CD8-positive, alpha-beta T cell (primary cell): ENCODE measurements at places on chromosomes 6 and 20.
A peak's percentile ranks its signal among the peaks of the same experiment; 100 is the strongest.

DNA sequence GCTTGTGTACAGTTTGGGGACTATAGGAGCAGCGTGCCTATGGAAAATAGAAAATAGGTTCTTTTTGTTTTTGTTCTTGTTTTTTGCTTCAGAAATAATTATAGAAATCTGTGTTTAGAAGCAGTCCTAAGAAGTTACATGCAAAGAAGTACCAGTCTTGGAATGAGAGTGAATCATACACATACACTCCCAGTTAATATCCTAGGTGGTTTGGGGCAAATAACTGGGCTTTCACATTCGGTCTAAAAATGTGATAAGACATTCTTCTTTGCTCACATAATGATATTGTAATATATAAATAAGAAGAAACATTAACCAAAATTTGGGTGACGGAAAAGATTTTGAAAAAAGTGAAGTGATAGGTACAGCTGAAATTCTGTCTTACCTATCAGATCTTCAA is 61.0 kb downstream of the ENPP1 start:
- DNase-seq, result no peak

- DNase-seq, result no peak
These were observed 2.5 kb downstream of the GTF2H5 start for GRCh38 chr6:158170656-158171081.

DNA sequence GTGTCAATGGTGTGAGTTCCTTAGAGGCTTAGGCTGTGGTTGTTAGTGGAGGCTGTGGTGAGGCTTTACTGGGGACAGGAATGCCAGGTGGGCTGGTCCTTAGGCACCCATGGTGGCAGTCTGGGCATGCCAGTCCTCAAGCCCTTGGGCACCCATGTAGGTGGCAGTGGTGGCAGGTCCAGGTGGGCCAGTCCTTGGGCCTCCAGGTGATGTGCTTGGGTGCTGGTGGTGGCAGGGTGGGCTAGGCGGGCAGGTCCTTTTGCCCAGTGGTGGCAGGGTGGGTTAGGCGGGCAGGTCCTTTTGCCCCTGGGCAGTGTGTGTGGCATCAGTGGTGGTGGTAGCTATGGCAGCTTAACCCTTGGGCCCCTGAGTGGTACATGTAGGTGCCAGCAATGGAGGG is 133.8 kb downstream of the FLRT3 start:
- DNase-seq, result no peak

DNA sequence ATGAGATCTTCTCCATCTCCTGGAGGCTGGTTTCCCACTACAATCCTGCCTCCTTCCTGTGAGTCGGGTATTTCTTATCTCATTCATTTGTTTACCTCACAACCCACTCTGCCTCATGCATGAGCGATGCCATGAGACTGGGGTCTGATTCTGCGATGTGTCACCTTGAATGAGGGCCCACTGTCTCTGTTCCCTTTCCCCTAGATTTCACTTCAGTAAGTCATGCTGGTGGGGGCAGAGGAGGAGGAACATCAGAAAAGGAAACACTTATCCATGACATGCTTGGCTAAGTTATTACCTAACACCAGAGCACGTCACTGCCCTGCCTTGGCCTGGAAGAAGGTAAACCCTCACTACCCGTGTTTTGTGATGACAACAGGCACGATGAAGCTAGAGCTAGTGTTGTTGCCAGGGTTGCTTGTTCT is 337.4 kb upstream of the PRDM1 start:
- DNase-seq, result no peak

DNA sequence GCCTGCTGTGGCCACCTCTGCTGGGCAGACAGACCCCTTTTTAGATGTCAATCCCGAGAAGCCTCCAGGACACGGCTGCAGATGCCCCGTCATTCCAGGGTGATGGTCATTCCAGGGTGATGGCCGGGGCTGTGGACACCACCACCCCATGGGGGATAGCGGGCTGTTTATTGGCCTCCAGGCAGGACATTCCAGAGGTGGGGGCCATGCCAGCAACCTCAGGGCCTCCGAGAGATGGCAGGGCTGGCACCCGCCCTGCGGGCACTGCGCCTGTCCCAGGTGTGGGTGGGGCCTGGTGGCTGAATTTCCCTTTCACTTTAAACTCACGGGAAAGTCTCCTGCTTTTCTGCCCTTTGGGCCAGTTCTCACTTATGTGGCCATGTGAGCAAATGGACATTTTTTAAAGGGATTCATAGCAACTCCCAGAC is 14.5 kb downstream of the COL9A3 start:
- DNase-seq, result no peak

DNA sequence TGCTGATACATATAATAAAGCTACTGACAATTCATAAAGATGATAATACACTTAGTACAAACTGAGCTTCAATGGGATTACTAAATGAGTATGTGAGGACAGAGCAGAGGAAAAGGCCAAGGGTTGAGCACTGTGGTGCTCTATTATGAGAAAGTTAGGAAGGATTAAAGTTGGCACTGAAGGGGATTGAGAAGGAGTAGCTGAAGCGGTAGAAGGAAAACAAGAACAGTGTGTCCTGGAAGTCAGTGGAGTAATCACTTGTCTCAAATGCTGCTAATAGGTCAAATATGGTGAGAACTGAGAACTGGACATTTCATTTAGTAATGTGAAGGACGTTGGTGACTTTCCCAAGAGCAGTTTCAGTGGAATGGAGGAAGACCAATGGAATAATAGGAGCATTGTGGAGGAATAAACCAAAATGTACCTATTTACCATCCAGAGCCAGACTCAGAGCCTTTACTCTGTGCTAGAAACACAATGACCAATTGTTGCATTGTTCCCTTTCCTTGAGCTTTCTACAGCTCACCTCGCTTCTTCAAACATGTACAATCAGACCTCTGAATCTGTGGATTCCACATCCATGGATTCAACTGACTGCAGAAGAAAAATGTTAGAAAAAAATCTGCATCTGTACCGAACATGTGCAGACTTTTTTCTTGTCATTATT is 255.9 kb downstream of the LAMA2 start:
- DNase-seq, result no peak

- DNase-seq, result no peak
These were observed 21.4 kb downstream of the HBS1L start for GRCh38 chr6:135033238-135033637.

GRCh38 chr6:83708970-83709747 is at the start of gene SNAP91:
SNAP91 (minus strand) TSS chr6:83709101; CDS start chr6:83707927, 1,174 bp downstream.
- DNase-seq, result no peak

GRCh38 chr20:24986436-24987015 is 6.0 kb downstream of the APMAP start:
- DNase-seq, result no peak

DNA sequence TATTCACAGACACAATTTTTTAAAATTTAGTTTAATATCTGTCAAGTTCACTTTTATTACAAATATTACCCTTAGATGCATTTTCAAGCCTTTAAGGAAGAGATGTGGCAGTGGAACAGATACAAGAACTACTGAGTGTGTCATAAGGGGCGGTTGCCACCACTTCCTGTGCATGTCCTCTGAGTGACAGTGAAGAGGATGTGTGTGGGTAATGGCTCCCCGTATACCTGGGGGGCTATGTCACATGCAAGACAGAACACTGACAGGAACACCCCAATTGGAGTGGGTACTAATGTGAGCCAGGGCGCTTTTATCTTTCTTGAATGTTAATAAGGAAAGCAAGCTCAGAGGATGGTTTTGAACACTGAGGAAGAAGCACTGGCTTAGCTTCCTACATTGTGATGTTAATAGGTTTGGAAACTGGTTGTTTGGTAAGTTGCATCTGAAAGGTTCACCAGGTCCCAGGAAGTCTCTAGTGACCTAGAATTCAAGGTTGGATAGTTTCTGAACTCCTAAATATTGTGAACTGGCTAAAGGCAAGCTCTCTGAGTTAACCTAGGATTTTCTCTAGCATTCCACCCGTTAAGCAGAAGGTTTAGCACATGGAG is 83.4 kb upstream of the ASF1A start:
- peak; percentile 81 for DNase-seq

GRCh38 chr6:148530394-148530953 is 187.8 kb downstream of the SASH1 start:
- DNase-seq, result no peak

DNA sequence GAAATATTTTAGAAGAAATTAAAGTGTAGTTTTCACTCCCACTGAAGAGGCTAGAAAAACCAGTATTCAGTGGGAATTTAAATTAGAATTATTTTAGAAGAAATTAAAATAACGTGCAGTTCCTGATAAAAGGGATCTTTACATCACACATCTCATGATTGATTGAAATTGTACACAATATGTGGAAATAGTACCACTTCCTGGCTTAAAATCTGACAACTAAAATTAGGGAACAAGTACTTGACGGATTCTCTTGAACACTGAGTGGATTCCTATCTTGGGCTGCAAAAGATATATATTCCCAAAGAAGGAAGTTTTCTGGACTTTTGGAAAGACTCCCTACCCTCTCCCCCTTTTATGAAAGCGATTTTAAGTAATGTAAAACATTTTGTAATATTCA is 14.6 kb upstream of the MTCL3 start:
- no peak for DNase-seq

DNA sequence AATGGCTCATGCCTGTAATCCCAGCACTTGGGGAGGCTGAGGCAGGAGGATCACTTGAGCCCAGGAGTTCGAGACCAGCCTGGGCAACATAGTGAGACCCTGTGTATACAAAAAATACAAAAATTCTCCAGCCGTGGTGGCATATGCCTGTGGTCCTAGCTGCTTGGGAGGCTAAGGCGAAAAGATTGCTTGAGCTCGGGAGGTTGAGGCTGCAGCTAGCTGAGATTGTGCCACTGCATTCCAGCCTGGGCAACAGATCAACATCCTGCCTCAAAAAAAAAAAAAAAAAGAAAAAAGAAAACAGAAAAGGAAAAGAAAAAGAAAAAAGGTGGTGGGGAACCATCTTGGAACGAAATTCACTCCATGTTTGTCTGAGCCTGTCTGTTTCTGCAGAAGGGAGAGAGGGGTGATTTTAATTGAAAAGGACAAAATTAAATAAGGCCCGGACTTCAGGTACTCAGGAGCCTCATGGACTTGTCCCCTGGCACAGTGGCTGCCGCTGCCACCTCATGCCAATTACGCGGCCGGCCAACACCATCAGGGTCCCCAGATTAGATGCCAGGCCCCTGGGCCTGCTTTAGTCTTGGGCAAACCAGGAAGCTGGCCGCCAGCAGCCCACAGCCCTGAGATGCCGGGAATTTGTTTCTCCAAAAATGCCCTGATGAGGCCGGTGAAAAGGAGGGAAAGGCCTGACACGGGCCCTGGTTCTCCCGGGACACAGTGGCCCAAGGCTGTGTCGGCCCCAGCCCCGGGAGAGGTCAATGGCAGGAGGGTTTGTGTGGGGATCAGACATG is 37.8 kb upstream of the STX16 start:
- DNase-seq, result no peak

- DNase-seq, result no peak
These were observed 265.9 kb downstream of the BMP7 start for GRCh38 chr20:57000441-57000968.

- no peak for DNase-seq
These were observed 31.9 kb downstream of the HLA-DPB1 start for GRCh38 chr6:33107641-33108040.
